Endothelial cell of coronary artery (primary cell): ENCODE measurements at places on chromosomes 1 and 21. TPM values are rescaled to one million over a fixed set of nuclear protein-coding genes. Genes with fewer than 3 reads are reported as not detected.

The RHOU gene
- 0.27 and 0.94 TPM in 2 replicates for total RNA-seq

The EPHA2 gene
- 110 and 142 TPM in 2 replicates for total RNA-seq

The IPO9 gene
- total RNA-seq = 29.2 and 29.3 TPM in 2 replicates

The NOS1AP gene
- 0.66 and 0.81 TPM in 2 replicates for total RNA-seq

The RNU11 gene
- not detected in 2 replicates for total RNA-seq

The PLPP3 gene
- 17.1 and 58.2 TPM in 2 replicates for total RNA-seq

The PODN gene
- total RNA-seq = 0.45 and 1.4 TPM in 2 replicates

The HOOK1 gene
- total RNA-seq = under 0.01 TPM in 1 of 2 replicates, not detected in the other

The SPRR2F gene
- total RNA-seq = not detected in 2 replicates

The WDR64 gene
- total RNA-seq = not detected in 2 replicates

The NMNAT2 gene
- total RNA-seq = 0.45 and 0.47 TPM in 2 replicates

The SYDE2 gene
- 2.4 TPM in 2 replicates for total RNA-seq

The OR2M5 gene
- total RNA-seq = not detected in 2 replicates

The SMPDL3B gene
- 0.09 and 0.18 TPM in 2 replicates for total RNA-seq

The ROR1 gene
- total RNA-seq = 3.1 and 17.1 TPM in 2 replicates

The HES4 gene
- total RNA-seq = 17.0 and 31.4 TPM in 2 replicates

The PPIAL4G gene
- not detected in 2 replicates for total RNA-seq

The GBP7 gene
- not detected in 2 replicates for total RNA-seq

The FCGR3B gene
- total RNA-seq = 0.19 TPM in 1 of 2 replicates, not detected in the other

The CRP gene
- total RNA-seq = 0.09 TPM in 2 replicates

The TCEA3 gene
- total RNA-seq = 0.18 and 1.0 TPM in 2 replicates

The TMIGD3 gene
- total RNA-seq = 0.09 and 0.27 TPM in 2 replicates

The LAMC2 gene
- 0.47 and 0.99 TPM in 2 replicates for total RNA-seq

The FMO2 gene
- 0.47 TPM in 1 of 2 replicates, not detected in the other for total RNA-seq

The DENND2D gene
- total RNA-seq = 0.63 and 1.1 TPM in 2 replicates

The NEGR1 gene
- total RNA-seq = 4.2 and 4.8 TPM in 2 replicates

The KLHDC8A gene
- total RNA-seq = not detected in 2 replicates

The OR2M3 gene
- total RNA-seq = not detected in 2 replicates

The OR2AK2 gene
- not detected in 2 replicates for total RNA-seq

The SLC37A1 gene
- 6.9 and 7.9 TPM in 2 replicates for total RNA-seq

The CASZ1 gene
- total RNA-seq = 0.72 and 1.5 TPM in 2 replicates

The OPRD1 gene
- not detected in 2 replicates for total RNA-seq

The BNIPL gene
- total RNA-seq = under 0.01 and 0.09 TPM in 2 replicates

The HTR6 gene
- total RNA-seq = not detected in 2 replicates

The GUCA2B gene
- not detected in 2 replicates for total RNA-seq

The S100A12 gene
- total RNA-seq = not detected in 2 replicates

The ZNF648 gene
- total RNA-seq = not detected in 2 replicates

The WNT2B gene
- 1.8 and 8.6 TPM in 2 replicates for total RNA-seq

The SEMA4A gene
- 0.27 and 0.56 TPM in 2 replicates for total RNA-seq

The KLF17 gene
- not detected in 2 replicates for total RNA-seq

The CD34 gene
- 30.3 and 51.4 TPM in 2 replicates for total RNA-seq

The LCK gene
- total RNA-seq = 0.09 TPM in 1 of 2 replicates, not detected in the other

The SLC1A7 gene
- total RNA-seq = 0.09 TPM in 1 of 2 replicates, not detected in the other

The GATAD2B gene
- 3.7 and 5.3 TPM in 2 replicates for total RNA-seq

The ERO1B gene
- total RNA-seq = 0.90 and 2.4 TPM in 2 replicates

The S100A7A gene
- not detected in 2 replicates for total RNA-seq

The COL16A1 gene
- total RNA-seq = 0.54 and 1.0 TPM in 2 replicates
